ENCODE measurements at places on chromosomes 3 and 15. TPM values are rescaled to one million over a fixed set of nuclear protein-coding genes. Genes with fewer than 3 reads are reported as not detected.

GRCh38 chr3:126452213-126452612 is 23.5 kb downstream of the ZXDC start:
- H3K36me3 ChIP-seq, result peaks cover 95% of the 10 kb centered on the region
- no peaks in the 10 kb centered on the region for H3K4me1 ChIP-seq
- no peak for DNase-seq
- H3K4me3 ChIP-seq, result no peak overlapping the region
- no peak overlapping the region for H3K27ac ChIP-seq

DNA sequence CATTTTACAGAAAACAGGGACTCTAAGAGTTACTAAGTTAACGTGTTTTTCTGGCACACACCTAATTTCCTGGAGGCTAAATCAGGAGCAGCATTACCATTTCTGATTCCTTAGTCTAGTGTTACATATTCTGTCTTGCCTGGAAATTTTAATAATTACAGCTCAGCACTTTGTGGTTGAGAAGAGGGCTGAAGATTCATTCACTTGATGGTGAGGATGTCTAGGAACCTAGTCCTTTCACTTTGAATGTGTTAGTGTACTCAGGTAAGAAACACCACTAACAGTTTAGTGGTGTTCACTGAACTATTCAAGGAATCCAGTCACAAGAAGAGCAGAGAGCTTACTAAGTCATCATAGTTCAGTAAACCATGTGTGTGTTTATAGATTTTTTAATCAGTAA is 102.8 kb downstream of the STT3B start:
- H3K27me3 ChIP-seq, result no peaks in the 10 kb centered on the region
- no peak for DNase-seq
- peaks cover 34% of the 10 kb centered on the region for H3K36me3 ChIP-seq
- H3K4me3 ChIP-seq, result no peak overlapping the region
- H3K4me1 ChIP-seq, result peaks cover 5% of the 10 kb centered on the region

BTLA gene
- not detected for total RNA-seq

GRCh38 chr3:66398228-66399025 is 102.4 kb downstream of the LRIG1 start:
- no peaks in the 10 kb centered on the region for H3K27me3 ChIP-seq
- H3K4me3 ChIP-seq, result no peak overlapping the region
- H3K36me3 ChIP-seq, result peaks cover 80% of the 10 kb centered on the region
- peak overlapping the region; percentile 83 for H3K27ac ChIP-seq

- H3K36me3 ChIP-seq, result peaks cover 76% of the 10 kb centered on the region
- H3K27me3 ChIP-seq, result no peaks in the 10 kb centered on the region
- H3K4me3 ChIP-seq, result no peak overlapping the region
- H3K27ac ChIP-seq, result no peak overlapping the region
- H3K4me1 ChIP-seq, result peaks cover 36% of the 10 kb centered on the region
Measured at GRCh38 chr3:149016669-149017541, 25.6 kb downstream of the GYG1 start.

DNA sequence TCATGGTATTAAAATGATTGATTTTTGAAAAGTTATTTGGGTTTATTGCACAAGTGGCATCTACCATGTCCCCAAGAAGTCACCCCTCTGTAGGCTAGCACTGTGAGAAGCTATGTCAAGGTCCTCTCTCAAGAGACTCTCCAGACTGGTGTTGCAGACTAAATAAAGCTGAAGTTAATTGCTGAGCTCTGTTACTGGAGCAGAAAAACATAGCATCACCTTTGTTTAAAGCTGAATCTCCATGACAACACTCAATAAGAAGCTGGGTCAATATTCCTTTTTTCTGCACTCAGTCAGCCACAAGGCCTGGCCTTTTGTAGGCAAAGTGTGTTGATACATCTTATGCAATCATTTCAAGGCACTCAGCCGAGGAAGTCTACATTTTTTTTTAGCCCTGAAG is 806.6 kb upstream of the LMCD1 start:
- no peak overlapping the region for H3K4me3 ChIP-seq
- H3K27ac ChIP-seq, result no peak overlapping the region
- DNase-seq, result peak; percentile 10
- H3K4me1 ChIP-seq, result no peaks in the 10 kb centered on the region
- no peaks in the 10 kb centered on the region for H3K36me3 ChIP-seq
- H3K27me3 ChIP-seq, result no peaks in the 10 kb centered on the region

MCF2L2 gene
- total RNA-seq, result not detected

DNA sequence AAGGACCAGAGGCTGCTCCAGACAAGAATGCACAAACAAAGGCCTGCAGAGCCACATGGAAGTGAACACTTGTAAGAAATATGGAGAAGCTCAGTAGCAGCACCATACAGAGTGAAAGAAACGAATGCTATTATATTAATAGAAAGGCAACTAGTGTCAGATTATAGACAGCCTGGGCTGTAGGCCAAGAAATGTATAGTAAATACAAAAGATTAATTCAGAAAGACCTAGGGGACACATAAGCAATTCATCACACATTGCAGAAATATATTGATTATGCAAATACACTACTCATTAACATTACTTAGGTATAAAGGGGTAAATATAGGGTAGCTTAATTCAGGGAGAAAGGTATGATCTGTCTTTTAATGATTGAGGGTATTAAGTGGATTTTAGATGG is 69.5 kb upstream of the GUCA1C start:
- DNase-seq, result no peak
- H3K36me3 ChIP-seq, result no peaks in the 10 kb centered on the region
- H3K4me1 ChIP-seq, result no peaks in the 10 kb centered on the region
- H3K4me3 ChIP-seq, result no peak overlapping the region
- no peak overlapping the region for H3K27ac ChIP-seq

IQCB1 gene
- 30.7 TPM for total RNA-seq

DNA sequence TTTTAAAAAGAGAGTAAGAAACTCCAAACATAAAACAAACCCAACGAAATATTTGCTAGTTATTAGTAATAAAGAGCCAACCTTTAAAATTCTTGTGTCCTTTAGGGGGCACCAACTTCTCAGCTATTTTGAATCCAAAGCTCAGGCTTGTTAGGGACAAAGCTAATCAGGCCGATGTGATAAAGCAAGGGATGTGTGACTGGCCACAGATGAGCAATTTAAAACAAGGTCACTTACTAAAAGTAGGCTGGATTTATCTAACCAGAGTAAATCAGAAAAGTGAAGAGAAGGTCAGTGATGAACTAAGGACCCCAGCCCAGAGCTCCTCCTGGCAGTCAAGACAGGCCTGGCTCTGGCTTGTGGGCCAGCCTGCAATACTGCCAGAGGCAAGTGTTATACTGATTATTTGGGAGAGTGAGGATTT is 108.5 kb downstream of the CYP19A1 start:
- peaks cover 9% of the 10 kb centered on the region for H3K27me3 ChIP-seq
- no peaks in the 10 kb centered on the region for H3K4me1 ChIP-seq
- peak; percentile 59 for DNase-seq
- H3K36me3 ChIP-seq, result no peaks in the 10 kb centered on the region
- H3K27ac ChIP-seq, result no peak overlapping the region

All from stomach (tissue), 19 donors.